Fibroblast of lung (primary cell): ENCODE measurements at places on chromosomes 4 and X. TPM values are rescaled to one million over a fixed set of nuclear protein-coding genes. Genes with fewer than 3 reads are reported as not detected.

Gene SLBP
- 49.7 and 50.8 TPM in 2 replicates for total RNA-seq

DNA sequence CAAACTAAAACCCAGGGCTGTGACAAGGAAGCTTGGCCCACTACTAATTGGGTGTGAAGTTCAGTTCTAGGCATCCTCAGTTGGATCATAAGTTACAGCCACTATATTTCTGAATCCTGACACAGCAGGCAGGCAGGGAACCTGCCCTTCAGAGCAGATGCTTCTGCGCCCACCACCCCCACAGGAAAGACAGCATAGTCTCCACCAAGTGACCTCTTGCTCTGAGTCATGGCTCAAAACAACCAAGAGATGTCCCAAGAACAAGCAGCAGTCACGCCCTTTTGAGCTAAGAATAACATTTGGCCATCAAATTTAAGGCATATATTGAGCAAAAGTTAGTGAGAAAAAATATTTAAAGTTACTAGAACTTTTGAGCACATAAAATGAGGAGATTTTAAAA, 170.7 kb upstream of the SMARCAD1 start:
- DNase-seq, result no peak

GRCh38 chr4:34732176-34732950, 1512.0 kb downstream of the ARAP2 start:
- no peak for DNase-seq

Gene ABCG2
- total RNA-seq, result 0.51 and 1.3 TPM in 2 replicates

Gene MAB21L2
- under 0.01 TPM in 1 of 2 replicates, not detected in the other for total RNA-seq

DNA sequence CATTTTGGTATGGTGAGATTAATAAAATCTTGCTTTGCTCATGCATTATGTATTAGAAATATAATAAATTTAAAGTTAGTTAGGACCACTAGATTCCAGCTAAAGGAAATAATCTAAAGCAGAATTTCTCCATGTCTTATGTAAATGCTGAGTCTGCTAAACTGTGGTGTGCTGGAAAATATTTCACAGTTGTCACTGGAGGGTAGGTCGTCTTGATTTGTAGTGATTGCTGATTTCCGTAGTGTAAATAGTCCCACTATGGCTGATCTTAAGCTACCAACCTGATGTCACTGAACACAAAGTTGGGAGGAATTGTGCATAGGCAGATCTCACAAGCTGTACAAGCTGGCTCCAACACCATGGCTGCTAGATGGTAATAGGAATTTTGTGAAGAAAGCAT, 133.4 kb upstream of the NR3C2 start:
- no peak for DNase-seq

GRCh38 chr4:158722291-158722916, 792 bp downstream of the PPID start:
- DNase-seq, result peak; percentile 50

Gene ZNF157
- total RNA-seq, result 0.17 and 0.26 TPM in 2 replicates

DNA sequence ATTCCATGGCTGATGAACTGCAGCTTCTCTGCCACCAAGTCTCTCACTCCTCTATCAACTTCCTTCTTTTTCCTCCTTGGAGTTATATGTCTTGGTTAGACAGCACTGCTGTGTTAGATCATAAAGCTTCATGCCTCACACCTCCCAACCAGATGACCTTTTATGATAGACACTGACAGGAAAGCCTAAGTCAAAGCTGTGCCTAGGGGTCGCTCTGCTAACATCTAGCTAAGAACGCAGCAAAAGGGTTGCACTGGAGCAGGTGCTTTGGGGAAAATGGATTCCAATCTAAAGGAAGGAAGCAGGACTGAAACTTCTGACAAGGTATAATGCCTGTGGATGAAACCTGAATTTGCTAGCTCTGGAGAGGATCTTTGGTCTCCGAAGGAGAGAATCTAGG, 509.7 kb downstream of the SMARCA1 start:
- no peak for DNase-seq

Gene MFAP3L
- 0.50 and 0.77 TPM in 2 replicates for total RNA-seq

Gene TRIM2
- 70.4 and 90.8 TPM in 2 replicates for total RNA-seq

DNA sequence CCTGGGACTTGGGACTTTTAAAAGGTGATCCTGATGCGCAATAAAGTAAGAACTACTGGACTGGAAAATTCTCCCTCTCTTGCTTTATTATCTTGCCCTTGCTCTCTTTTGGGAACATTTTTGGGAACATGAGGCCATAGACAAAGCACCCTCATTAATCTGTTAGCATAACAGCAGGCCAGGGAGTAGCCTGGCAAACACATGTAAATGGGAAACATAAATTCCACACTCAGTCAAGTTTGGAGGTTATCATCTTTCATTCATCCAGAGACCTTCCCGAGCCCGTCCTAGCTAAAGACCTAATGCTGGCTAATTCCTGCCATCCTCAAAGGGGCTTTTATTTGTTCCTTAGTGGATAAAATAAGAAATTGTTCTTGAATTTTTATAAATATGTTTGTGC, 162.8 kb upstream of the ARX start:
- DNase-seq, result no peak

DNA sequence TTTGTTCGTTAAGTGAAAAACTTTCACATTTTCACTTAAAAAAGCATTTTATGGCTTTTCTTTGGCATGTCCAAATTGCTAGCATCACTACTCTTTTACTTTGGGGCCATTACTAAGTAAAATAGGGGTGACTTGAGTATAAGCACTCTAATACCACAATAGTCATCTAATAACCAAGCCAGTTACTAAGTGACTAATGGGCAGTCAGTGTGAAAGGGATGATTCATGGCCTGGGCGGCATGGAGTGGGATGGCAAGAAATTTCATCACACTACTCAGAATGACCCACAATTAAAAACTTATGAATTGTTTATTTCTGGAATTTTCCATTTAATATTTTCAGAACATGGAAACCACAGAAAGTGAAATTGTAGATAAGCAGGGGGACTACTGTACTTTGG, 60.9 kb downstream of the BMP15 start:
- DNase-seq, result peak; percentile 24

DNA sequence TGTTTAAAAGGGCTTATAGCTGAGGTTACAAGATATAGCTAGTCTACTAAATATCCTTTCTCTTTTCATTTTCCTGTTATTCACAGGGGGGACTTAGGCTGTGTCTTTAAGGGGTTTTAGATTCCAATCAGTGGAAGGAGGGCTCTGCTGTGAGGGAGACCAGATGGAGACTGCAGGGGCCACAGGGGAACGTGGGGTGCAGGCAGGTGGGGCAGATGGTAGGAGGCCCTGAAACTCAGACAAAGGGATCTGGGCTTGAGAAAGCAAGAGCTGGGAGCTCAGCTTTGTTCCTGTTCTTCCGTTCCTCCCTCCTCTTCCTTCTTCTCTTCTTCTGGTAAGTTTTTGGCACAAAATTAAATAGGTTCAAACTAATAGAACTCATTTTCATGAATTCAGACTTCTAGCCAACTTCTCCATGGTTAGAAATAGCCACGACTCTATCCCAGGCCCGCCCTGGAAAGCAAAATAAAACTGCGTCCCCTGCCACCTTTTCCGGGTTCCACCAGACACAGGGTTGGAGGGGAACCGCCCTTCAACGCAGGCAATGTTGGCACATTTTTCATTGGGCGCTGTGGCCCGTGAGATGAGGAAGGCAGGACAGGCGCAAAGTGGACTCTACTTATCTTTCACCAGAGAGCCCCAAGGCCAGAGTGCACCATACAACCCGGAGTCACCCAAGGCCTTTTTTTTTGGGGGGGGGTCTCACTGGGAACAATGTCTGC, 3.5 kb upstream of the TMSB4X start:
- no peak for DNase-seq

Gene XAGE2
- not detected in 2 replicates for total RNA-seq

- DNase-seq, result peak; percentile 26
Observed at GRCh38 chr4:184838249-184839074, 12.7 kb upstream of the ACSL1 start.

Gene SYTL5
- under 0.01 and 1.5 TPM in 2 replicates for total RNA-seq

GRCh38 chr4:163137581-163137980, 29.1 kb downstream of the NAF1 start:
- DNase-seq, result no peak

Gene TEX28
- not detected in 2 replicates for total RNA-seq

Gene VSIG4
- total RNA-seq, result not detected in 2 replicates

Gene NPNT
- 5.9 and 20.3 TPM in 2 replicates for total RNA-seq

DNA sequence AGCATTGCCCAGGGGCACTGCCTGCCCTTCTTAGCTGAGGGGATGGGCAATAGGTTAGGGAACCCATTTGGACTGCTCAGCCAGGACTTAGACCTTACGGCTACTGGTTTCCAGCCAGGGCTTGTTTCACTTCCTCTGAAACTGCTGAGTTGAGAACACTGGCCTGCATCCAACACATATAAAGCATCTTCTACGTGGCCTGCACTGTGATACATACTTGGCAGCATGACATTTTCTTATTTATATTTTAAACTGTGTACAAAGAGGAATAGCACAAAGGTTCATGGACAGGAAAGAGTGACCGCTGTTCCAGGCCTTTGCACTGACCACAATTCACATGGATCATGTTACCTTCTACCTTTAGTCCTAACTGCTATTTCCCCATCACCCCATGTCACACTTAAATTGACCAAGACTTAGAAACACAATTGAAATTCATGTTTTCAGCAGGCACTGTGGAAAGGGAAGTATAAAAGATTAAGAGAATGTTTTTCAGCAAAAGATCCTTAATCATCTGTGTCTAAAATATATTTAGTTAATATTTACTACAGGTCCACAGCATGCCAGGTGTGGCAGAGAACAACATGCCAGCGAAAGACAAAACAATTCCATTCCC, 43.7 kb downstream of the NLGN4X start:
- no peak for DNase-seq

GRCh38 chr4:89382439-89382838, 74.8 kb upstream of the GPRIN3 start:
- DNase-seq, result peak; percentile 10

GRCh38 chrX:100682939-100683338, 38.9 kb downstream of the SRPX2 start:
- no peak for DNase-seq

- DNase-seq, result peak; percentile 59
Observed at GRCh38 chr4:183256756-183257385, 63.2 kb downstream of the CLDN22 start.

- no peak for DNase-seq
Observed at GRCh38 chr4:179278647-179279046, 1836.4 kb upstream of the AGA start.

DNA sequence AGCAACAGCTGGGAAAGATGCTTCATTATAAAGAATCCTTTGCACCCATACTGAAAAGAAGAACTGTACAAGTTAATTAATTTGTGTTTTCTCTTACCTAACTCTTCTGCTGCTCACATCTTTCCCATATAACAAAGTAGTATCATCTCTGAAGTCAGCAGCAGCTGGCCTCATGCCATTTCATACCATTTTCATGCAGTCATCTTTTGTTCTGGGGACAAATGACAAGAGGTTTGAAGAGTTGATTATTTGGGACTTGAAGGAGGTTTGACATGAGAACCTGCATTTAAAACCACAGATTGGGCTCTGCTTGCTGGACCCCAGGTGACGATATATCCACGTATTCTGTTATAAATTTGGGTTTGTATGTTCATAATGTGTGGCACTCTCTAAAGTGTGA, 430.3 kb downstream of the SPRY1 start:
- peak; percentile 79 for DNase-seq

GRCh38 chrX:35340465-35340864, 397.9 kb downstream of the FAM47B start:
- DNase-seq, result peak; percentile 3

- no peak for DNase-seq
Observed at GRCh38 chr4:100936661-100937375, 410.5 kb downstream of the PPP3CA start.

Gene GYPB
- total RNA-seq, result not detected in 2 replicates

GRCh38 chr4:41399231-41399630, 138.7 kb upstream of the LIMCH1 start:
- DNase-seq, result no peak

Gene SLC49A3
- 3.9 and 5.1 TPM in 2 replicates for total RNA-seq

Gene ERAS
- total RNA-seq, result not detected in 2 replicates

Gene PARM1
- total RNA-seq, result 0.77 and 2.0 TPM in 2 replicates

GRCh38 chrX:121028419-121028818, 19.0 kb upstream of the GLUD2 start:
- no peak for DNase-seq

Gene USP46
- 12.6 and 14.4 TPM in 2 replicates for total RNA-seq

- no peak for DNase-seq
Observed at GRCh38 chr4:1242506-1243450, 6.2 kb downstream of the CTBP1 start.

GRCh38 chr4:82437285-82438005, 7.1 kb downstream of the ENOPH1 start:
- no peak for DNase-seq

DNA sequence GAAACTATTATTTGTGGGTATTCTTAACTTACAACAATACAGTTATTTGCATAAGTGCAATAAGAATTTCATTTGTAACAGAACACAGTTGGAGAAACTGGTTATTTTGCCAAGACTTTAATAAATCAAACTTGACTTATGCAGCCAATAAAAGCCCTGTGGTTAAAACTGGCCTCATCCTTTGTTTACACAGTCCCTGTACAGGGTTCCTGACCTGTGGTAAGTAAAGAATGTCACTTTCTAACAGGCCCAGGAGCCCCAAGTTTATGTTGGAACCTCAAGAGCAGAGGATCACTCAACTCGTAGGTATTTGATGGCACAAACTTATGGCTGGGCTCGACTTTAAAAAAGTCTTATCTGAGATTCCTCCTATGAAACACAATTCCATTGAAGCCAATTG, 88.6 kb upstream of the PTCHD1 start:
- DNase-seq, result peak; percentile 82

Gene ATG4A
- 10.8 and 13.5 TPM in 2 replicates for total RNA-seq

DNA sequence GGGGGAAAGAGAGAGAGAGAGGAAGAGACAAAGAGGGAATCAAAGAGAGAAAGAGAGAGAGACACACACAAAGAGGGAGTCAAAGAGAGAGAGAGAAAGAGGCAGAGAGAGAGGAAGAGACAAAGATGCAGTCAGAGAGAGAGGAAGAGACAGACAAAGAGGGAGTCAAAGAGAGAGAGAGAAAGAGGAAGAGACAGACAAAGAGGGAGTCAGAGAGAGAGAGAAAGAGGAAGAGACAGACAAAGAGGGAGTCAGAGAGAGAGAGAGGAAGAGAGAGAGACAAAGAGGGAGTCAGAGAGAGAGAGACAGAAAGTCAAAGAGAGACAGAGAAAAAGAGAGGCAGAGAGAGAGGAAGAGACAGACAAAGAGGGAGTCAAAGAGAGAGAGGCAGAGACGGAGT, 45.5 kb downstream of the MAGEA9 start:
- DNase-seq, result no peak

- no peak for DNase-seq
Observed at GRCh38 chr4:189825466-189825865, 115.2 kb upstream of the FRG1 start.

DNA sequence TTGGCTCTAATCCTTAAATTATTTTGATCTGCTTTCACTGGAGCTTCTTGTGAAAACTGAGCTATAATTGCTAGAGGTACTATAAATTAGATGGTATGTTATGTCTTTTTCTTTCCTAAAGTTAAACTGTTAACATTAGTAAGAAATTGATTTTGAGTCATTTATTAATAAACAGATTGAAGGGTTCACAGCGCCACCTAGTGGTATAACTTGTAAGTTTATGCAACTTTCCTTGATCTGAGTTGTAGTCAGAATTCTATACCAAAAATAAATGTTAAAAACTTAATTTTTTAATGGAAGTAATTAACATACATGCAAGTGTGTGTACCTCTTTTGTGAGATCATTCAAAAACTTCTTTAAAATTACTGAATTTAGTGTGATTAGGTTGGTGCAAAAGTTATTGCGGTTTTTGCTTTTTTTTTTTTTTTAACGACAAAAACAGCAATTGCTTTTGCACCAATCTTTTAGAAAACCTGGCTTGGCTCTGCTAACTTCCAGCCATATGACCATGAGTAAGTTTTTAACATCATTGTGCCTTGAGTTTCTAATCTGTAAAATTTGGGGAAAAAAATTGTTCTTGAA, 151.5 kb downstream of the CENPC start:
- peak; percentile 33 for DNase-seq
